ENCODE measurements at places on chromosomes 11 and 22.

DNA sequence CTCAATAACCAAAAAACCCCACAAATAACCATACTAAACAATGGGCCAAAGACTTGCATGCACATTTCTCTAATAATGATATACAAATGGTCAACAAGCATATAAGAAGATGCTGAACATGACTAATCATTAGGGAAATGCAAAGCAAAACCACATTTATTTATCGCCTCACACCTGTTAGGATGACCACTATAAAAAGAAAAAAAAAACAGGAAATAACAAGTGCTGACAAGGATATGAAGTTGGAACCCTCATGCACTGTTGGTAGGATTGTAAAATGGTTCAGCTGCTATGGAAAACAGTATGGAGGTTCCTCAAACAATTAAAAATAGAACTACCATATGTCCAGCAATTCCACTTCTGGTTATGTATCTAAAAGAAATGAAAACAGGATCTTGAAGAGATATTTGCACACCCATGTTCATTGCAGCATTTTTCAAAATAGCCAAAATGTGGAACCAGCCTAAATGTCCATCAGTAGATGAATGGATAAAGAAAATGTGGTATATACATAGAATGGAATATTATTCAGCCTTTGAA is 66.2 kb downstream of the AMBRA1 start:
- no peak for DNase-seq

GRCh38 chr11:44848203-44848962 is 102.3 kb downstream of the TP53I11 start:
- no peak for DNase-seq

- DNase-seq: peak; percentile 60
Measured at GRCh38 chr11:27161071-27161470, 120.5 kb downstream of the BBOX1 start.

DNA sequence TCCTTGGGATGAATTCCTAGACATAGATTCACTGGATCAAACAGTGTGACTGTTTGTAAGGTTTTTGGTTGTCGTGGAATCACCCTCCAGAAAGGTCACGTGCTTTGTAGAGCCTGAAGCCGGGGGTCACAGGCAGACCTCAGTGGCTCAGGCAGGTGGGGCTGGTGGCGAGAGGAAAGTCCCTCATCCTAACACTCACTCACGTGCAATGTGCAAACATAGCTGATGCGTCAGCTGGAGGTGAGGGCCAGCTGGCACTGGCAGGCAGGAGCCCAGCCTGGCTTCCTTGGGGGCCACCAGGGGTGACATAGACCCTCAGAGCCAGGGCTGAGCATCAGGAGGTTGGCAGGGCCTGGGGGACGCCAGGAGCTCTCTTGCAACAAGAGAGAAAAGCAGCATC is 90.0 kb downstream of the ARHGAP8 start:
- no peak for DNase-seq

DNA sequence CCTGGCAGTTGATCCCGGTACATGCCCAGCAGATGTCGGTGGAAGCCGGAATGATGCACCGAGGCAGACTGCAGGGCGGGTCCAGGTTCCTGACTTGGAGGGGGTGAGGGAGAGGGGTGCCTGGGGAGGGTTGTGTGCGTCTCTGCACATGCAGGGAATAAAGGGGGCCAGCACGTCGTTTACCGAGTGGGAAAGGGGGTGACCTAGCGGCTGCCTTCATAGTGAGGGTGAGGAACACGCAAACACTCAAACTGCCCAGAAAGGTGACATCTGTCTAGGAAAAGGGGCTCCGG is 801.7 kb downstream of the TBC1D22A start:
- no peak for DNase-seq

- DNase-seq: no peak
Measured at GRCh38 chr11:37115963-37116362, 517.9 kb upstream of the RAG2 start.

DNA sequence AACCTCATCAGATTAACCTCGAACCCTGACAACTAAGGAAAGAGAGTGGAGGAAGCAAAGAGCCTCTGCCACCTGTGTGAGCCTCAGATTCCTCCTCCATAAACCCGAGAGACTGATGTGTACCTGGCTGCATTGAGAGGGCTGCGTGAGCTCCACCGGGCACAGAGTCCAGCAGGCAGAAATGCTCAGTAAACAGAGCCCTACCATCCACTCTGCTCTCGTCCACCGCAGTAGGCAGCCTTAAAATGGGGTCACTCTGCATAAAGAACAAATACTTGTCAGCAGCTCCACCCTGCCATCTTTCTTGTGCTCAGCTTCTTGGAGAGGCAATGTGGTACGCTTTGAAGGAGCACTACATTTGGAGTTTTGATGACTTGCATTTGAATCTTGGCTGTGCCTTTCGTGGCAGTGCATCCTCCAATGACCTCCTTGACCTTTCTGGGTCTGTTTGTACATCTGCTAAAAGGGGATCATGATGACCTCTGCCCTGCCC is 43.0 kb upstream of the CD5 start:
- no peak for DNase-seq

DNA sequence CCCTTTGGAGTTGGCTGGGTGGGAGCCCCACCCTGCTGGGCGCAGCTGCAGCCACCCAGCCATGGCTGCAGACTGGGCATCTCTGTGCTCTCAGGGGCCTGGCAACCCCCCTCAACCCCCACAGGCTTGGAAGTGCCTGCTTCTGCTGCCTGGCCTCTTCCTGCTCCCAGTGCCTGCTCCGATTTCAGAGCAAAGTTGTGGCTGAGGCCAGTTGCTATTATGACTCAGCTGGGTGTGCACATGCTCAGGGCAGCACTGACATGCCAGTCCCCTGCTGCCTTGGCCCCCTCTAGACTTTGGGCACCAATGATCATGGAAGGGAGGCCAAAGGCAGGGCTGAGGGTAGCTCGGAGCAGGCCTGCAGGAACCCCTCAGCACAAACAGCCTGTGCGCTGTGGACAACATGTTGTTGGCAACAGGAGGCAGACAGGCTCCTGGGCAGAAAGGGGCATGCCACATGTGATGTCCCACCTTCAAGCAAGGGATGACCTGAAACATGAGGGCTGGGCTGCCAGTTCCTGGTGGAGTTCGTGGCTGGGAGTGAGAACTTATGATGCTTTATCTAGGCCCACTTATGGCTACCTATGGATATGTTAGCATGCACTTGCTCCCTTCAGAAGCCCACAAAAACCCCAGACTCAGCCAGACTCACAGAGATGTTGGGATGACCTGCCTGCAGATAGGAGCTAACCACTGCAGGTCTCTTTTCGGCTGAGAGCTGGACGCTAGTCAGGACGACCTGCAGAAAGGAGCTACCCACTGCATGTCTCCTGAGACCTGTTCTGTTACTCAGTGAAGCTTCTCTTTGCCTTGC is 96.4 kb upstream of the AMOTL1 start:
- DNase-seq: no peak

All from fibroblast of skin of scalp (primary cell).